ENCODE measurements at places on chromosomes 12 and 14. TPM values are rescaled to one million over a fixed set of nuclear protein-coding genes. Genes with fewer than 3 reads are reported as not detected.

Gene KLRD1
- total RNA-seq: 1.2 TPM

Gene PRIMA1
- 1.0 TPM for total RNA-seq

Gene GLS2
- total RNA-seq: not detected

Gene TSPAN19
- total RNA-seq: not detected

Gene COQ10A
- total RNA-seq: 13.2 TPM

Gene SLC10A1
- total RNA-seq: not detected

Gene ATF1
- total RNA-seq: 34.0 TPM

Gene SLC7A7
- 6.1 TPM for total RNA-seq

Gene FOXG1
- total RNA-seq: under 0.01 TPM

Gene RASSF8
- total RNA-seq: 55.7 TPM

Gene KLHDC1
- total RNA-seq: 4.6 TPM

Gene KDM2B
- 25.9 TPM for total RNA-seq

Gene POLE
- 22.5 TPM for total RNA-seq

Gene RAN
- 468 TPM for total RNA-seq
